ENCODE measurements at places on chromosomes 16 and 17. TPM values are rescaled to one million over a fixed set of nuclear protein-coding genes. Genes with fewer than 3 reads are reported as not detected.

Gene SENP3
- polyA plus RNA-seq = 29.1 TPM

GRCh38 chr17:43430936-43431713 lies 32.3 kb downstream of the ARL4D start:
- DNase-seq = no peak

Gene STAC2
- 0.76 TPM for polyA plus RNA-seq

- no peak for DNase-seq
Observed at GRCh38 chr16:89506791-89507191, 1.4 kb upstream of the SPG7 start.

Gene RMI2
- 0.23 TPM for polyA plus RNA-seq

DNA sequence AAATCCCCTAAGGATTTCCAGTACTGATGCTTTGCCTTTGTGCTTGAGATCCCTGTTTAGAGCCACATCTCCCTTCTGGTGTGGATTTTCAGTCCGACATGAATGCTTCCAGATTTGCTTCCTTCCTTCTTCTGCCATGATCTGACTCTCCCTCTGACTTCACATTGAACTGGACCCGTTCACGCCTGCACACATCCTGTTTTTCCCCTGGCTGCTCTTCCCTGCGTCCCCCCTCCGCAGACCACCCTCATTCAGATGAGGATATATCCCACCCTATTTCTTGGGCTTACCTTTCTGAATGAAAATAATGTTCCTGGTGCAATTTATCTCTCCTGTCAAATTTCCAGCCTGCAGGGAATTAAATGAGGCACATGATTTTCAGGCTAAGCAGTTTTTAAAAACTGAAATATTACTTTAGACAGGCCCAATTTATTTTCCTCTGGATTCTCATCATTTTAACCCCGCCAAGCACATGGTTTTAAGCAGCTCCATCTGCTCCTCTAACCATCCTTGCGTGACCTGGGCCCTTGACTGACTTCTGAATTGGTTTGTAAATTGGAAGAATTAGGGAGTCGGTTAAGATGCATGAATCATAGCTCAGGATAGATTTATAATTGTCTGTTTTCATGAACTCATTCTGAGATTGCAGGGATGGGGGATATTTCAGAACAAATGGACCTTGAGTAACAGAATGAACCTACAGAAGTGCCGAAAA lies 59.2 kb downstream of the BMERB1 start:
- no peak for DNase-seq

Gene ANKFN1
- not detected for polyA plus RNA-seq

DNA sequence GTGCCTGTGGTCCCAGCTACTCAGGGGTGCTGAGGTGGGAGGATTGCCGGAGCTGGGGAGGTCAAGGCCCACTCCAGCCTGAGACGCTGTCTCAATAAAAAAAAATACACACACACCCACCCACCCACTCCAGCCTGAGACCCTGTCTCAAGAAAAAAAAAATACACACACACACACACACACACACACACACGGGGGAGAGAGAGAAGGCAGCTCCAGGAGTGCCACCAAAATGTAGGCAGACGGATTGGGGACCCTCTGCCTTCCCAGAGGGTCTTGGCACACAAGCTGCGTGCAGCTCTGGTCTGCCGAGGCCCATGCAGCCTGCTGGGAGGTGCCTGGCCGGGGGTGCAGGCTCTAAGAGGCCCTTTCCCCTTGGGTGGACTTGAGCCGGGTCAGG lies 5.9 kb upstream of the NUDT16L1 start:
- no peak for DNase-seq

Measured in heart left ventricle (tissue), 16 donors.